Left renal pelvis (tissue), 4 donors: ENCODE measurements at places on chromosomes 3 and 15.

DNA sequence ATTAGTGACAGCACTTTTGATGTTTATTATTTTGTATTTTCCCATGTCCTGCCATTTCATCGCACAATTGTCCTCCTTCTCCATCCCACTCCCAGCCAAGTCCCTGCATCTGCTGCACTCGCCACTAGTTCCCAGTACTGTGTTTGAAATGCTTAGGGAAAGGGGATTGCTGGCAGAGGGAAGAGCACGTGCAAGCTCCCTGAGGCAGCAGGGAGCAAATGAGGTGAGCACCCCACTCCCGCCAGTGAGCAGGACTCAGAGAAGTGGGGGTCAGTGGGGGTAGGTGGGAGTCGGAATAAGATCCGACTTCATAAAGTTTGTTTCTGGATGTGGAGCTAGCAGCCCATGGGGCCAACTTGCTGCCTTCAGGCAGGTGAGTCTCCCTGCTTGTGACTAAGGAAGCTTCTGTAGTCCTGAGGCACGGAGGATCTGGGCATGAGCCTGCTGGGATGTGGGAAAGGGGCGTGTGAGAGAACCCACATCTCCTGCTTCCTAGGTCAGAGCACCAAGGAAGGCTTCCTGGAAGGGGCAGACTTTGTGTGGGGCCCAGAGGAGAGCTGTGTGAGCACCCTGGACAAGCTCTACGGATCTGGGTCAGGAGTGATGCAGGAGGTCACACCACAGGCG, 99.7 kb upstream of the TLE3 start:
- DNase-seq = no peak

GRCh38 chr3:62134061-62134496, 239.3 kb downstream of the FEZF2 start:
- DNase-seq = no peak

- DNase-seq = no peak
Measured at GRCh38 chr15:67823314-67824196, 1.8 kb upstream of the SKOR1 start.

DNA sequence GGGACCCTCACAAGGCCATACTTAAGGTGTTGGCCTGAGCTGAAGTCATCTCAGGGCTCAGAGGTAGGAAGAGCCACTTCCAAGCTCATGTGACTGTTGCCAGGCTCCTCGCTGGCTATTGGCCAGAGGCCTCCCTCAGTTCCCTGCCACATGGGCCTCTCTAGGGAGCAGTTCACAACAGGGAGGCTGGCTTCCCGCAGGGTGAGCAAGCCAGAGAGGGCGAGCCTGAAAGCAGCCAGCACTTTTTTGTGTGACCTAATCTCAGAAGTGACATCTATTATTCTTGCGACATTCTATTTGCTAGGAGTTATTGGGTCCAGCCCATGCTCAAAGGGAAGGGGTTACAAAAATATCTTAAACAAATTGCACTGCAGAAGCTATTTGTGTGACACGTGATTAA, 201.4 kb downstream of the SSR3 start:
- DNase-seq = no peak

- DNase-seq = no peak
Measured at GRCh38 chr15:60583946-60584345, 105.0 kb upstream of the ICE2 start.

GRCh38 chr3:65268426-65268825, 580.6 kb upstream of the ADAMTS9 start:
- no peak for DNase-seq

GRCh38 chr3:196120291-196120951, 38.5 kb upstream of the TFRC start:
- DNase-seq = no peak

- no peak for DNase-seq
Measured at GRCh38 chr3:39148435-39149058, 4.8 kb downstream of the CSRNP1 start.

GRCh38 chr15:73058437-73058836, 6.2 kb downstream of the NEO1 start:
- no peak for DNase-seq

- DNase-seq = no peak
Measured at GRCh38 chr3:115871735-115872134, 248.4 kb downstream of the GAP43 start.

DNA sequence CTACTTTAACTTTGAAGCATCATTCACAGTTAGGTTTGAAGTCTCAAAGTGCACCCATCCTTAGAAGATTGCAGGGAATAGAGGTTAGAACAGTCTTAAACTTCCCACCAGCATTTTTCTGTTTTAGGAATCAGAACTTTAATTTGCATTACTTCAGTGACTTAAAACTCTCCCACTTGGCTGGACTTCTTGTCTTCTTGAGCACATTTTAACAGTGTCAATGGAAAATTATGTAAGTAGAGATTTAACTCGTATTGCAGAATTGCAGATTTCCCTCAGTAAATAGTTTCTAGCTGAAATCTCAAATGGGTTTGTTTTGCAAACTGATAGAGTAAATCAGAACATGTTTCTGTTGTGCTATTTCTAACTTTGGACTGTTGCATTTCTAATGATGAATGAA, 369.6 kb downstream of the OTOL1 start:
- no peak for DNase-seq

DNA sequence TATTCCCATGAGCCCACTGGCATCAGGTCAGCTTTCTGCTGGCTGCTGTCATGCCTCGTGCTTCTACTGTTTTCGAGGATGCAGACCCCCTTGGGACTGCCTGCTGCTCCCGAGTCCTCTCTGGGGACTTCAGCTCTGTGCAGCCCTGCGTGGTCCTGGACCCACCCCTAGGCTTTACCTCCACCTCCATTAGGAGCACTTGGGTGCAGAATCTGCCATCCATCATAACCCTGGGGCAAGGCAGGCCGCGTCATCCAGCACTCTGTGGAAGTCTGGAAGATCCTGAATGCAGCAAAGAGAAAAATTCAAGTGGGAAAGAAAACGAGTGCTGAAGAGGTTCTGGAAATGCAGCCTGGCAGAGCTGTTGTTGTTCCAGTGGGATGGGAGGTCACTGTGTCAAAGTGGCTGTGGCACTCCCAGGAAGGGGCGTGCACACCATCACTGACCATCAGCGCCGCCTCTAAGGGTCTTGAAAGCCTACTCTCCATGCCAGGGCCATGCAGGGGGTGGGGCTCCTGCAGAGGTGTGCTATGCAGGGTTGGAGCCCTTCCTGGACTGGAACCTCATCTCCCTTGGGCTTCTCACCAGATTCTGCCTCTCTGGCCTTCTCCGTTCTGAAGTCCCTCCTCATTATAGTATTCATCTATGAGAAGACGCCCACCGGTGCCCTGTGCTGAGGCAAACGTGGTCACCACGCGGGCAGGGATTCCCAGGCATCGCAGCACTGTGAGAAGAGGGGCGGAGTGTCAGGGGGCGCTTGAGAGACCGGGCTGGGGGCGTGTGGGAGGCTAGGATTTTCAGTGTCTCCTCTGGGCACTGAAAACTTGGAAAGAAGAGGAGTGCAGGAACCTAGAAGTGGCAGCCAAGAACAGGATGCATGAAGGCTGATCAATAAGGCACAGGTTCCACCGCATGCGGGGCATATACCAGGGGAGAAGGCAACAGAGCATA, 12.5 kb downstream of the EPB42 start:
- DNase-seq = no peak

- DNase-seq = no peak
Measured at GRCh38 chr3:111604119-111604518, 9.0 kb upstream of the ZBED2 start.

- DNase-seq = no peak
Measured at GRCh38 chr15:74789741-74790079, 7.8 kb downstream of the CSK start.
